ENCODE measurements at places on chromosomes 1 and 21.
A peak's percentile ranks its signal among the peaks of the same experiment; 100 is the strongest.

GRCh38 chr1:154181944-154182343 is 10.0 kb downstream of the TPM3 start:
- DNase-seq, result no peak

GRCh38 chr1:178871551-178872320 is 859 bp upstream of the ANGPTL1 start:
- no peak for DNase-seq

- no peak for DNase-seq
Observed at GRCh38 chr1:4761324-4761723, 106.9 kb downstream of the AJAP1 start.

DNA sequence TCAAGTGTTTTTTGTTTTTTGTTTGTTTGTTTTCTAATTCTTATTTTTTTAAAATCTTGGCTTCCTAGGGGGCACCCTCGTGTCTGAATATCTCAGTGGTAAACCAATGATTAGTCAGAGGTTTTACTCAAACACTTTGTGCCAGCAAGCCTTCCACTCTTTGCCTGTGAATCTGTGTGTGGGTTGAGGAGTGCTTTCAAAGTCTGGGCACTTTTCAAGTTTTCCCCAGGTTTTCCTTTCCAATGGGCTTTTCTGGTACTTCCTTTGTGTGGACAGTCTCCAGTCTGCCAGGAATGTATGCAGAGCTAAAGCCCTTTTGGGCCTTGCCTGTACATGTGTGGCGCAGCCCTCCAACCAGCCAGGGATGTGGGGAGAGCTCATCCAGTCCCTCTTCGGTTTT is 9.7 kb upstream of the PPIE start:
- DNase-seq, result no peak

- DNase-seq, result no peak
Observed at GRCh38 chr1:66533804-66534740, at the start of gene SGIP1. SGIP1 (plus strand) TSS chr1:66534153; CDS start chr1:66534359, 206 bp downstream.

DNA sequence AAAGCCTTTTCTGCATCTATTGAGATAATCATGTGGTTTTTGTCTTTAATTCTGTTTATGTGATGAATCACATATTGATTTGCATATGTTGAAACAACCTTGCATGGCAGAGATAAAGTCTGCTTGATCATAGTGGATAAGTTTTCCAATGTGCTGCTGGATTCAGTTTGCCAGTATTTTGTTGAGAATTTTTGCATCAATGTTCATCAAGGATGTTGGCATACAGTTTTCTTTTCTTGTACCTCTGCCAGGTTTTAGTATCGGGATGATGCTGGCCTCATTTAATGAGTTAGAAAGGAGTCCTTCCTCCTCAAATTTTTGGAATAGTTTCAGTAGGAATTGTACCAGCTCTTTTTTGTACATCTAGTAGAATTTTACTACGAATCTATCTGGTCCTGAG is 55.0 kb downstream of the COL24A1 start:
- no peak for DNase-seq

DNA sequence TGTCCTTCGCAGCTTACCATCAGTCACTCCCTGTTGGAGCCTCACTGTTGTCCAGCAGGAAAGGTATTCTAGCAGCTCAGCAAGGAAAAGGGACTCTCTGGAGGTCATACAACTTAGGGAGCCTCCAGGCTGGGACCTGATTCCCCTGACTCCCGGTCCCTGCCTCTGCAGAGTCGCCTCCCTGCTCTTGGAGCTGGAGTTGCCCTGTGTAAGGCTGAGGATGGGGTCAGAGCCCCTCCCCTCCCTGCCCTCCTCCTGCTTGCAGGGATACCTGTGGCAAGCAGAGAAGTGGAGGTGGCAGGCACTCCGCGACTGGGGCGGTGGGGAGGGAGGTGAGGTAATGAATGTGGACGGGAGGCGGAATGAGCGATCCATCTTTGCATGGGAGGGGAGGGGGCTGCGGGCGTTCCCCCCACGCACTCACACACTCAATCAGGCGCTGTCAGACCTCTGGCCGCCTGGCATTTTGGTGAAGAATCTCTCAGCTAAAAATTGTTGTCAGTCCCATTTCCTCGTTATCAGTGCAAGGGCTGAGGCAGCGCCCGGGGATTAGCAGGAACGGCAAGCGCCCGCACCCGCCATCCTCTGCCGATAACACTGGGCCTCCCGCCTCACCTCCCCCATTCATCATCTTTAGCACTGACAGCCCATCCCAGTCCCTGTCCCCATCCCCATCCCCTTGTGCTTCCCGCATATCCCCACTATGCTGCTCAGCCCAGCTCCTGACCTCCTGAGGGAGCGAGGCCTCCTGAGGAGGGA is 64.3 kb downstream of the TMEM53 start:
- DNase-seq, result no peak

GRCh38 chr21:42566524-42567213 is 53.0 kb downstream of the SLC37A1 start:
- DNase-seq, result no peak

- no peak for DNase-seq
Observed at GRCh38 chr1:2641381-2642130, 8.7 kb upstream of the MMEL1 start.

DNA sequence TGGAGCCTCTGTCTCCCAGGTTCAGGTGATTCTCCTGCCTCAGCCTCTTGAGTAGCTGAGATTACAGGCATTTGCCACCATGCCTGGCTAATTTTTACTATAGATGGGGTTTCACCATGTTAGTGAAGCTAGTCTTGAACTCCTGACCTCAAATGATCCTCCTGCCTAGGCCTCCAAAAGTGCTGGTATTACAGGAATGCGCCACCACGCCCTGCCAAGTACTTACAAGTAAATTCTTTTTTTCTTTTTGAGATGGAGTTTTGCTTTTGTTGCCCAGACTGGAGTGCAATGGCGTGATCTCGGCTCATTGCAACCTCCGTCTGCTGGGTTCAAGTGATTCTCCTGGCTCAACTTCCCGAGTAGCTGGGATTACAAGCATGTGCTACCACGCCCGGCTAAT is 42.5 kb downstream of the RPRD2 start:
- no peak for DNase-seq

GRCh38 chr1:41547336-41547735 is 62.9 kb upstream of the EDN2 start:
- no peak for DNase-seq

DNA sequence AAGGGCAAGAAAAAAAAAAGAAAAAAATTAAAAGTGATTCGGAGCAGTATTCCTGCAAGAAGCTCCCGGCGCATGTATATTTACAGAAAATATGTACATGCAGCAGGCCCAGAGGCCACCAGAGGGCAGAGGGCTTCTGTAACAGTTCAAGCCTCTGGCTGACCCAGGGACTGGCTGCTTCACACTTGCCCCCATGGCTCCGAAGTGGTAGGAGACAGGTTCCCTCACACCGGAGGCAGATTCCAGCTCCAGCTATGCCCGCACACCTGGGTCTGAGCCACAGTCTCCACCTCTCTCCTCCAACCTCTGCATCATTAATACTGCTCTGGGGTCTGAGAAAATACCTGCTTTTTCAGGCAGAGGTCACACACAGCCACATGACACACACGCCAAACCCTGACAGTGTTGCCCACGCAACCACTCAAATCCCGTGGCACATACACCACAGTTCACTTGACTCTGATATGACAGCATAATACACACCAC is 2.2 kb upstream of the ARHGAP30 start:
- peak; percentile 27 for DNase-seq

DNA sequence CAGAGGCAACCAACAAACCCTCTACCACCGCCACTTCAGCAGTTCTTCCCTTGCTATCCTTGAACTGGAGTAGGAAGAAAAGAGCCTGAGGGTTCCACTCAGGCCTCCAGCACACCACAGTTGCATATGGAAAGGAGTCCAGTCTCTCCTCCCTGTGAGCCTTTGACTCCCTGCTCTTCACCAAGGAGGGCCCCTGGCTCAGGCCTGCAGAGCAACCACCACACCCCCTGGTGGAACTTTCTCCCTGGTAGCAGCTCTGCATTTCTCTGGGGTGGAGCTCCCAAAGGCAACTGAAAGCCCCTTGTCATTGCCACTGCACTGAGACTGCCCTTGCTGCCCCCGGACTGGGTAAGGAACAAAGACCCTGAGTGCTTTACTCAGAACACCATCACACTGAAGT is 1021.5 kb upstream of the ADGRL2 start:
- no peak for DNase-seq

- no peak for DNase-seq
Observed at GRCh38 chr1:66137235-66137634, 344.5 kb downstream of the PDE4B start.

GRCh38 chr1:203271962-203272632 is 33.2 kb upstream of the BTG2 start:
- no peak for DNase-seq

- DNase-seq, result no peak
Observed at GRCh38 chr1:222099746-222100145, 357.9 kb upstream of the DUSP10 start.

GRCh38 chr1:35229587-35230360 is 36.8 kb upstream of the SFPQ start:
- no peak for DNase-seq

GRCh38 chr1:43366179-43366578 is 1.6 kb downstream of the ELOVL1 start:
- no peak for DNase-seq

DNA sequence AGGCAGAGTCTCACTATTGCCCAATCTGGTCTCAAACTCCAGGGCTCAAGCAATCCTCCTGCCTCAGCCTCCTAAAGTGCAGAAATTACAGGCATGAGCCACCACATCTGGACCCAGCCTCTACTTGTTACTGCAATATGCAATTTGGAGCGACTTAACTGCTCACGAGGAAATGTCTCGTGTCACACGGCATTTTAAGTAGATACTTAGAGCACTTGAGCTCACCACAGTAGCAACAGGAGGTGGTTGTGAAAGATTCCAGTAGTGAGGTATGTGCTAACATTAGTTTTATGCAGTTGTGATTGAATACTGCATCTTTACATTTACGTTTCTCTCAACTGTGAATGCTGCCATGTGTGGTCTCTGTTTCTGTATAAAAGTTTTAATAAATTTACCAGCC is 5.8 kb upstream of the NDUFV3 start:
- DNase-seq, result no peak

DNA sequence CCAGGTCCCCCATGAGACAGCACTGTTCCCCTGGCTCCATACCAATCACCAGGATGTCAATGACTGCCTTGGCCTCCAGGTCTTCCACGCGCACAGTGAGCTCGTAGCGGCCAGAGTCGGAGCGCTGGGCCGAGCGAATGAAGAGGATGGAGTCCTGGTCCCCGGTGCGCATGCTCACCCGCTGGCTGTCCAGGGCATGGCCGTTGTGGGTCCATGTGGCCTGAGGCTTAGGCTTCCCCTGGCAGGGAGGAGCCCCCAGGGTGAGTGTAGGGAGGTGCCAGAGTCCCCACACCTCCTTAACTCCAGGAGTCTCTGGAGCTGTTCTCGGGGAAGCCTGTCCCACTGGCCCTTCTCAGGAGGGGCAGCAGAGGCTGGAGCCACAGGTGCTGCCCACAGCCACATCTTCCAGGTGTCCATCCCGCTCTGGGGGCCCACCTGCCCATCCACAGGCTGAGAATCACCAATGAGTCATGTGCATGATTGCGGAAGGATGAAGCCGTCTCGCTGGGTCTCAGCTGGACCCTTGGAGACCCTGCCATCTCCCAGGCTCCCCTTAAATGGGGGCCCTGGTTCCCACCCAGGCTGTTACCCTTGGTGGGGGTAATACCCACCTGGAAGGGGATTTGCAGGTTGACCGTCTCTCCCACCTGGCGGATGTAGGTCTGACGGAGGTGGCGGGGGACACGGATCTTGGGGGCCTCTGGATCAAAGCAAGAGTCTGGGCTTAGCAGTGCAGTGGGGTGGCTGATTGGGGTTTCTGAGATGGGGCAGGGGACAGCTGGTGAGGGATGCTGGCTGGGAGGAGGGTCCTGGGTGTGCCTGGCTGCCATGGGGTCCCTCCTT is 4.1 kb downstream of the MYBPH start:
- no peak for DNase-seq

DNA sequence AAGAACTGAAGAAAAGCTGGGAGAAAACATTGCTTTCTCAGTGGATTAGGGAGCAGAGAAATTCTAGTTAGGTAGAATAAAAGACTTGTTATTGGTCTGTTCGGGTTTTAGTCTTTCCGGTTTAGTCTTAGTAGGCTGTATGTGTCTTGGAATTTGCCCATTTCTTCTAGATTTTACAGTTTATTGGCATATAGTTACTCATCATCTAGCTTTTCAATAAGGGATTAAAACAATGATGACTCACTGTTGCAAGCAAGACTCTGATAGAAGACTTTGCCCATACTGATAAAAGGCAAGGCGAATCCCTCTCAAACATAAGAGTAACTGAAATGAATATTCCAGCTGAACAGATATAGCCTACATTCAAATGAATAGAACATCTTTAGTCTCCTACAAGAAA is 62.3 kb downstream of the GPR137B start:
- DNase-seq, result no peak

DNA sequence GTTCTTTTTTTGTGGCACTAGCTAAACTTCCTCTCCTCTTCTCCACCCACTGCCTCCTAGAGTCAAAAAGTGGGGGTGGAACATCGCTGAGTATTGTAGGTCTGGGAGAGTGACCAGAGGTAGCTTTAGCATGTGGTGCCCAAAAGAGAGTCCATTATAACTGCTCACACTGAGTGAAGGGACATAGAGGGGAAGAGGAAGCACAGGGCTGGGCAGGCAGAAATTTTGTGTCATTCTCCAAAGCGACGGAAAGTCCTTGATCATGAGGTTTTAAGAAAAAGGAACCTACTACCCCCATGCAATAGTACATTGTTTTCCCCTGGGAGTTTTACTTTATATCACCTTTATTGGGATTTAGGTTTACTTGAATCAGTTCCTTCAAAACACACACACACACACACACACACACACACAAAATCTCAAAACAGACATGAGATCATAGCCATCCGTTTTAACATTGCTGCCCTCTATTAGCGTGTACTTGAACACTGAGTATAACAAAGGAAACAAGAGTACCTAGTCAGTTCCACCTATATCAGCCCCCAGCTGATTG is 4.1 kb downstream of the CD84 start:
- no peak for DNase-seq

- no peak for DNase-seq
Observed at GRCh38 chr21:45225041-45225740, 62.5 kb downstream of the POFUT2 start.

DNA sequence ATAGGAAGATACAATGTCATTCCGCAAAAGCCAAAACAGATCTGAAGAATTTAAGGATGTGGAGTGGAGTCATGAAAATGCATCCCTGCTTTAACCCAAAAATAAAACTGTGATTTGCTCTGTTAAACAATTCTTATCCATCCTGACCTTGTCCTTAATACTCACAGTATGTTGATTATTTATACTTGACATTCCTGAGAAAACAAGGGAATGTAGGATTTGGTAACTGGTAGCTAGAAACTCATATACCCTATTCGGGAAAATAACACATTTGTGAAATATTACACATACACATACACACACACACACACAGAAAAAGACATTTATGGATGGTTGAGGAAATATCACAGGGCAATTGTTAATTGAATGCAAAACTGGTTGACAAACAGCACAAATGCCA is 80.2 kb downstream of the FMN2 start:
- no peak for DNase-seq

GRCh38 chr1:224430511-224431113 is 4.0 kb downstream of the WDR26 start:
- peak; percentile 26 for DNase-seq

DNA sequence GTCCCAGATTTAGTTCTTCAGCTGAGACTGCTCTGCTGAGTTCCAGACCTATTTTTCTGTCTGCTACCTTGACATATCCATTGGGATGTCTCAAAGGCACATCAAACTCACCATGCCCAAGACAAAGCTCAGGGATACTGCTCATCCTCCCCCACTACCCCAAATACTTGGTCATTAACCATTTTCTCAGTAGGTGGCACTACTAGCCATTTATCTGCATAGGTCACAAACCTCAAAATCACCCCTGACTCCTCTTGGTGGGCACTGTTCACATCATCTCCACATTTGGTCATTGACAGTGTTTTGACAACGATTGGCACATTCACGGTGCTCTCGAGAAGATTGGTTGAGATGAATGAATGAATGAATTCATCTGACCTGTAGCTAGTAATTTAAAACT is 32.1 kb downstream of the CACNA1S start:
- DNase-seq, result no peak

All from stimulated activated CD8-positive, alpha-beta memory T cell treated with anti-CD3 and anti-CD28 coated beads, Interleukin-12 subunit alpha, Interleukin-12 subunit beta, amount 100 ng/mL, for 1 hour (primary cell).